Bronchial smooth muscle cell (primary cell): ENCODE measurements at places on chromosomes 16 and 17. TPM values are rescaled to one million over a fixed set of nuclear protein-coding genes. Genes with fewer than 3 reads are reported as not detected.

SERPINF2 gene
- 0.17 TPM in 1 of 2 replicates, not detected in the other for total RNA-seq

ZNF629 gene
- 6.2 and 6.3 TPM in 2 replicates for total RNA-seq

MT1G gene
- total RNA-seq = not detected in 2 replicates

CALB2 gene
- under 0.01 TPM in 1 of 2 replicates, not detected in the other for total RNA-seq

FAM171A2 gene
- total RNA-seq = 4.1 and 8.8 TPM in 2 replicates

FBXL16 gene
- total RNA-seq = under 0.01 and 0.09 TPM in 2 replicates
